Left ventricle myocardium superior (tissue), 1 donor: ENCODE measurements at places on chromosomes 12 and 14. TPM values are rescaled to one million over a fixed set of nuclear protein-coding genes. Genes with fewer than 3 reads are reported as not detected.
A peak's percentile ranks its signal among the peaks of the same experiment; 100 is the strongest.

Gene OR4E2
- total RNA-seq: not detected

GRCh38 chr14:80653956-80654355, 287.6 kb downstream of the CEP128 start:
- no peak for DNase-seq

- no peak for DNase-seq
Observed at GRCh38 chr14:62307844-62308243, 545.6 kb downstream of the SNAPC1 start.

DNA sequence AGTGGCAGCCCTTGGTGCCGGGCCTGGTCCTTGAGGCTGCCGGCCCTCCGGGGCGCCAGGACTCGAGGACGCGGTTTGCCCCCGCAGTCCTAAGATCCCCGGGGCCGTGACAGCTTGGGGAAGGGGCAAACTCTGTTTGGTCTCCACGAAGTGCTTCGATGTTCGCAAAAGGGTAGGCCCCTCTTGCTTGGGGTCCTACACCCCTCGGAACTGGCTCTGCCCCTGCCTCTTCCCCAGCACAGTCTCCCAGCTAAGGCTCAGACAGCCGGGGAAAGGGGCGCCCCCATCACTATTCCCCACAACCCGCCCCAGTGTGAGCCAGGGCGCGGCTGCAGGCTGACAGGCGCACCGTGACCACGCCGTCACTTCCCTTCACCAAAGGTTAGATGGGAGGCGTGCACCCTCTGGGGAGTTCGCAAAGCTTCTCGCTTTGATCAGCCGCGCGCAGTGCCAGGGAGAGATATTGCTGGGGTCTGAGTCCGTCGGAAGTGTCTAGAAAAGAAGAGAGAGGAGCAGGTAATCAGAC, 7.2 kb upstream of the OTX2 start:
- no peak for DNase-seq

GRCh38 chr14:95250140-95250769, 69.5 kb downstream of the CLMN start:
- DNase-seq: no peak

- DNase-seq: no peak
Observed at GRCh38 chr14:57391517-57392195, 1.3 kb downstream of the NAA30 start.

Gene SLC41A2
- total RNA-seq: 2.6 TPM

Gene TPPP2
- 1.2 TPM for total RNA-seq

Gene MYH6
- 4,258 TPM for total RNA-seq

Gene JPH4
- 0.22 TPM for total RNA-seq

DNA sequence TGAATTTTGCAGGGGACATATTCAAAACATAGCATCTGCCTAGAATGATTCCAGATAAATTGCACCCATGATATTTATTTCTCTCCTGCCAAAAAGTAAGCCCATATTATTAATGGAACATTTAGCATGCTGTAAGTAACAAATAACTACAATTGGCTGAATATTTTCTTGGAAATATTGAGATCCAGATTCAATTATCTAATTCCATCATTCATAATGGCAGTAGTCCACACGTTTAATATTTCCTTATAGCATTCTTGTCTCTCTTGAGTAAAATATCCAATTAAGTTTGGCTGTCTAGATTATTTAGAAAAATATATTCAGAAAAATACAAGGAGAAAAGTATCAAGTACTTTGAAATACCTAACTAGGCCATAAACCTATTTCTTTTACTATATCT, 157.5 kb downstream of the FLRT2 start:
- no peak for DNase-seq

Gene SERPINA3
- total RNA-seq: 63.5 TPM

DNA sequence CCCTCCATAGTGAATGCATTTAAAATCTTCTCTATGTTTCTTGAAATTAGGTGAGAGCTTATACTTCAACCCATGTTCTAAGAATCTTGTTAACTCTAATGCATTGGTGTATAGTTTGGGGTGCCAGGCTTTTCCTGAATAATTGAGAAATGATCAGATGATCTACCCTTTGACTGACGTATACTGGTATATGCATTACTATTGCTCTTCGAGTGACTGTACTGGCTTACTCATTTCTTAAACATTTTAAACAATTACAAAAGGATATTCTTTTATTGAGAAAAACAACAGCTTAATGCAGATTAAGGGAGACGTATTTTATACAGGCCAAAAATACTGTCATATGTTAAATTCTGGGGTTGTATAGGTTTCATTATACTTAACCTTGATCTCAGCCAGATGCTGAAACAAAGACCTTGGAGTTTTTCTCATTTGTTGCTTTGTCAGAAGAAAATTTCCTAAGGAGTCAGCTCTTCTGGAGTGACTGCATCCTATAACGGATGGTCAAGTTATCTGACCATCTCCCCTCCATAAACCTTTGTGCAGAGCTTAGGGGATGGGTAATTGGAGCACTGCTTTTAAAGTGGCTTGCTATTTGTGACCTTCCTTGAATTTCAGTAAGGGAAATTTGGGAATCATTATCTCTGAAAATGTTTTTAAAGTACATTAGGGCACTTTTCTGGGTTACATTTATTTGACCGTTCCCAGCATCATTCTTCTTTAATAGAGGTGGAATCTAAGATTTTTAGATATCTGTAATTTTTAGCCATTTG, 507.6 kb downstream of the PCNX1 start:
- DNase-seq: no peak

Gene RNASE2
- 2.9 TPM for total RNA-seq

DNA sequence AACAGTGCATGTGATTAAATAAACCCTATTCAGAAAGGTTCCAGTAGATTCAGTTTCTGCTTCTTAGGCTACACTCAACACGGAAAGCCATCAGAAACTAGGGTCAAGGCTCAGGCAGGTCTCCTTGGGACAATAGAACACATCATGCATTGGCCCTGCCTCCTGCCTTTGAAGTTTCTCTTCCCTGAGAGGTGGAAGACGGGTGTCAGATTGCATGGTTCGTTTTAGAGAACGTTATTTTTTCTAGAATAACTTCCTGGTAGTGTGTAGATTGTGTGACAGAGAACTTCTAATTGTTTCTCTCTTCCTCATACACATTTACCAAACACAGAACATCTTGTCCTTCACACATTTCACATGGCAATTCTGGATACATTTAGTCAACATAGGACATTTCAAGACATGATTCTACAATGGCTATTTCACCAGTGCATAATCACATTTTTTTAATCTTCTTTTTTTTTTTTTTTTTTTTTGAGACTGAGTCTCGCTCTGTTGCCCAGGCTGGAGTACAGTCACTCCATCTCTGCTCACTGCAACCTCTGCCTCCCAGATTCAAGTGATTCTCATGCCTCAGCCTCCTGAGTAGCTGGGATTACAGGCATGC, 106.6 kb upstream of the AMN1 start:
- no peak for DNase-seq

- DNase-seq: no peak
Observed at GRCh38 chr12:62911286-62911685, 23.7 kb downstream of the PPM1H start.

DNA sequence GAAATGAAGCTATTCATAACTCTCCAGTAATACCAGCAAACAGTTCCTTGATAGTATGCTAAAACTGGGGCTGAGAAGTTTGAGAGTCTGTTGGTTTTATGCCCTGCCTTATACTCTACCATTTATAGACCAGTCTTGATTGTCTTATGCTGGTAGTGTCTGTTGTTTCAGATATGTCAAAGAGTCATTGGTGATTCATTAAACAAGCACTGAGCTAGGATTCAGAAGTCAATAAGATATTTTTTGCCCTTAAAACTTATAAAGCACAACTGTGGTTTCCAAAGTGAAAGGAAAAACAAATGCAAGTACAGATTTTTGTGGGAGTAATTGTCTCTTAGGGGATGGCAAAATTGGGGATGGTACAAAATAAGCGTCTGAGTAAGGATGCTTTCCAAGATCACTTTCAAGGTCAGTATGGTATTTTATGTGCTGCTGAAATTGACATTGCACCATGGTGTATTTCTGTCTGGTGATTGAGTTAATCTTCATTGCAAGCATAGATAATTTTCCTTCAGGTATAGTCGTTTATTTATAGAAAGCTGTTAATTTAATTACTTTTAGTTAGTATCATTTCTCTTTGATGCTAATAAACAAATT, 289.5 kb upstream of the E2F7 start:
- DNase-seq: no peak

- no peak for DNase-seq
Observed at GRCh38 chr12:20194171-20194570, 174.2 kb upstream of the PDE3A start.

DNA sequence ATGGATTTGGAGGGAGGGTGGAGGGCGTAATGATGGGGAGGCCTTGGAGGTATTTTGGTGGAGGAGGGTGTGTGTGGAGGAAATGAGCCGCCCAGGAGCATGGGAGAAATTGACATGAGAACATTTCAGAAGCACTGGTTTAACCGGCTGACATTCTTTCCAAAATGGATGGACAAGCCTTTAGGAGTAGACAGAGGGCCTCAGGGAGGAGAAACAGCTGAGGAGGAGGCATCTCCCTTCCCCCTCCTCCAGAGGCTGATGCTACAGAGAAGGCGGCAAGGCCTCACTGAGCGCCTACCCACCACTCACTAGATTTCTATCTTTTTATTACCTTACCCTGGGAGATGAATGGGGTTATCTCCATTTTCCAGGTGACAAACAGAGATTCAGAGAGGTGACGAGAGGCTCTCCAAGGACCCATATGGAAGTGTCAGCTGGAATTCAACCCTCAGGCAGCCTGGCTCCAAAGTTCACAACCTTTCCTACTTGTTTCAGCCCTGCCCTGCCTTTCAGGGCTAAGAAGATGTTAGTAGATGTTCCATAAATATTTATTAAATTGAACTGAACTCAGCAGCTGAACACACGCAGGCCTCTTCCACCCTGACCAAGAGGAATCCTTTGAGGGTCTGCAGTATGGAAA, 289.6 kb downstream of the ZFP36L1 start:
- no peak for DNase-seq

- DNase-seq: peak; percentile 83
Observed at GRCh38 chr12:111753144-111753881, 13.4 kb upstream of the ALDH2 start.

Gene FLVCR2
- 5.6 TPM for total RNA-seq

Gene KCNJ8
- 55.5 TPM for total RNA-seq

GRCh38 chr12:43087195-43088091, 464.6 kb downstream of the ADAMTS20 start:
- no peak for DNase-seq

Gene COPZ1
- 114 TPM for total RNA-seq

- DNase-seq: no peak
Observed at GRCh38 chr14:74083784-74084276, 423 bp downstream of the ALDH6A1 start.

Gene MSRB3
- total RNA-seq: 150 TPM

DNA sequence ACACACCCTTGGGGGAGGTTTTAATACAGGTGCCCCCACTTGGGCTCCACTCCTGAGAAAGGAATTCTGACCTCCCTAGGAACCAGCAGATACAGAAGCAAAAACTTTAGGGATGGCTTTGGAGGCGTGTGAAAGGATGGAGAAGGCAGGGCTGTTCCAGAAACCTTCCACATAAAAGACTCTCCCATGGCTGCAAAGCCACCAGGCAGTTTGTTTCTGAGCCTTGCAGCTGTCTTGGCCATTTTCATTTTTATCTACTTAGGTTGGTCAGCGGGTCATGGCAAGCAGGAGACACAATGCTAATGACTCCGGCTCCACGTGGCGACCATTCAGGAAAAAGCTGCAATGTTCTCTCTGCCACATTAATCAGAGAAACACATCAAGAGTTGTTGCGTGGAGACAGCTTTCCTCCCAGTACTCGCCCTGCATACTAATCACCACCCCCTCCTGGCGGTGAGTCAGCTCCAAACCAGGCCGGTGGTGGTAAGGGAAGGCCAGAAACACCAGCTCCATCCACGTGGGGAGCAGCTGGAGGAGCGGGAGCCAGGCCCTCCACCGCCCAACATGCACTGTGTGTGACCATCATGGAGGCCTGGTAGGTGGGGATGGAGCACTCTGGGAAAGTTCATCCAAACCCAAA, 30.9 kb upstream of the IRF2BPL start:
- DNase-seq: no peak

Gene DEGS2
- total RNA-seq: not detected

- no peak for DNase-seq
Observed at GRCh38 chr14:58354808-58355207, 40.9 kb upstream of the TOMM20L start.

Gene FAM186B
- total RNA-seq: 0.47 TPM

- no peak for DNase-seq
Observed at GRCh38 chr14:32019276-32019675, 57.8 kb upstream of the ARHGAP5 start.

Gene SLC10A1
- total RNA-seq: not detected

GRCh38 chr14:70585231-70585630, 15.2 kb downstream of the MED6 start:
- DNase-seq: no peak

Gene OLR1
- total RNA-seq: 0.64 TPM

DNA sequence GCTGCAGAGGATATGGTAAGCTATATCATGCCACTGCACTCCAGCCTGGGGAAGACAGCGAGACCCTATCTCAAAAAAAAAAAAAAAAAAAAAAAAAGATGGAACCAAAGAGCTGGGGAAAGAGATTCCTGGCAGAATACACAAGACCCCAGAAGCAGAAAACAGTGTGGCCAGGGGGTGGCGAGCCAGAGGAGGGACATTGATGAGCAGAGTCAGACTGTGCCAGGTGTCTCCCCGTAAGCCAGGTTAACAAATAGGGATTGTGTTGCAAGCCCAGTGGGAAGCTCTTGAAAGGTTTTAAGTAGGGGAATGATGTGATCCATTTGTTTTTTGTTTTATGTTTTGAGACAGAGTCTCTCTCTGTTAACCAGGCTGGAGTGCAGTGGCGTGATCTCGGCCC, 56.1 kb downstream of the FIGNL2 start:
- no peak for DNase-seq

Gene BATF
- total RNA-seq: 0.74 TPM

Gene KRT4
- not detected for total RNA-seq

GRCh38 chr12:14213542-14213941, 151.9 kb upstream of the ATF7IP start:
- DNase-seq: no peak

DNA sequence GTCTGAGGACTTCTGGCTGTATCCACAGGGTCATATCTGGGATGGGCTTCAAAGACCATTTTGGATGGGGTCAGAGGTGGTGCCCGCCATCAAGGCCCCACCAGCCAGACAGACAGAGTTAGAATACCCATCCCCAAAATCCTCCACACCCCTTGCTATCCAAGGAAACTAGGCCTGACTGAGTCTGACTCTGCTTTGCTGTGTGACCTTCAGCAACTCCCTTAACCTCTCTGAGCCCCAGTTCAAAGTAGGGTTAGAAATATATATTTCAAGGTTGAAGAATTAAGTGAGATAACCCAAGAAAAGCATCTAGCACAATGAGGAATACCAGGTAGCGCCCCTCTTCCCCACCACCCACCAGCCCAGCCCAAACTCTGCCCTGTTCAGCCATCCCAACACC, 20.3 kb downstream of the BCL11B start:
- DNase-seq: no peak

Gene PSMD9
- 30.3 TPM for total RNA-seq

DNA sequence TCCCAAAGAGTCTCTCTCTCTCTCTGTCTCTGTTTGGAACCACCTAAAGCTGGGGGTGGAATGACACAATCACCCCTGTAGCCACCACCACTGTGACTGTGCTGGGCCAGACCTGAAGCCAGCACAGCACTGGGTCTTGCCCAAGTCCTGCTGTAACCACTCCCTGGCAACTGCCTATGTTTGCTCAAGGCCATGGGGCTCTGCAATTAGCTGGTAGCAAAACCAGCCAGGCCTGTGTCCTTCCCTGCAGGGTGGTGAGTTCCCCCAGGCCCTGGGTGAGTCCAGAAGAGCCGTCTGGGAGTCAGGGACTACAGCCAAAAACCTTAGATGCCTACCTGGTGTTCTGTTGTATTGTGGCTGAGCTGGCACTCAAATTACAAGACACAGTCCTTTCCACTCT, 50.8 kb downstream of the DGLUCY start:
- DNase-seq: peak; percentile 73

GRCh38 chr14:61489932-61490331, 168.6 kb downstream of the PRKCH start:
- DNase-seq: no peak

Gene DAO
- not detected for total RNA-seq
